Left hindlimb (tissue), 1 donor: ENCODE measurements at places on chromosomes 13 and 19.

DNA sequence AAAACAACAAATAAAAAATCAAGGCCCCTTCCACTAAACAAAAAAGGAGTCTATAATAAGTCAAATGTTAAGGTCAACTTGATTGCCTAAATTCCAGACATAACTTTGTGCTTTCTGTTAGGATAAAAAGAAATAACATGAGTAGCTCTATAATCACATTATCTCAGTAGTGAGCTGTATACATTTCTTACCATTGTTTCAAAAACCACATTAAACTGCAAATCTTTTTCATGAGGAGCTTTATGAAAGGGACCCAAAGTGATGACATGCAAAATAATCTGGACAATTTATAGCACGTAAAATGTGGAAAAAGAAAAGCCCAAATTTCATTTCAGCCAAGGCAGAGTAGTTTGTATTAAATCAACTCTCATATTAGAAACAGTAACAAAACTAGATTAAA is 269.2 kb downstream of the KLF12 start:
- no peak for DNase-seq

GRCh38 chr19:17214508-17215126 is 540 bp upstream of the USE1 start:
- DNase-seq: no peak

DNA sequence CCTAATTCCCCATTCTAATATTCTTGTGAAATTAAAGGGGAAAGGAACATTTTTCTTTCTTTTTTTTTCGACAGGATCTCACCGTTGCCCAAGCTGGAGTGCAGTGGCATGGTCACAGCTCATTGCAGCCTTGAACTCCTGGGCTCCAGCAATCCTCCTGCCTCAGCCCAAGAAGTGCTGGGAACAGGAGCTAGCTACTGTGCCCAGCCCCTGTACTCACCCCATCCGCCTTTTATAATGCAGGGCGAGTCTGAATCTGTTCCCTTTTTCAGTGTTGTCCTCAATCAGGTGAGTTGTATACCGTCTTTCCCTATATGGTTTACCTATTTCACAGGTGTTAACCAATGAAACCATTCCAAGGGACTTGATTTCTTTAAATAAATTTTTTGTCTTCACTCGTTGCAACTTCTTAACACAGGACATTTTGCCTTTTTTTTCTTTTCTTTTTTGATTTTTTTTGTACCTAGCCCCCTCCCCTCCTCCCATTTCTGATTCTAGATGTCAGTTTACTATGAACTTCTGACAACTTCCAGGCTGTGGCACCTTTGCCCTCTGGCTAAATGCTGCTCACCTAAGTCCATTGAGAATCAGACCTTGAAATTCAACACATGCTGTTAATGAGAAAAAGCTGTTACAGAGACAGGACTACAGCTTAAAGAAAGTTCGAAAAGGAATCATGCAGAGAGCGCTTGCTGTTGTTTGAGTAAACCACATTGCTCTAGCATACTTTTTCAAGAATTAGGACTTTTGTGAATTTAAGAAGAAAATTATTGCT is 562.1 kb upstream of the KLF12 start:
- no peak for DNase-seq

- DNase-seq: no peak
These were observed 153.4 kb downstream of the DPF1 start for GRCh38 chr19:38070573-38070972.

GRCh38 chr13:109131698-109132257 is 502.4 kb downstream of the MYO16 start:
- no peak for DNase-seq

DNA sequence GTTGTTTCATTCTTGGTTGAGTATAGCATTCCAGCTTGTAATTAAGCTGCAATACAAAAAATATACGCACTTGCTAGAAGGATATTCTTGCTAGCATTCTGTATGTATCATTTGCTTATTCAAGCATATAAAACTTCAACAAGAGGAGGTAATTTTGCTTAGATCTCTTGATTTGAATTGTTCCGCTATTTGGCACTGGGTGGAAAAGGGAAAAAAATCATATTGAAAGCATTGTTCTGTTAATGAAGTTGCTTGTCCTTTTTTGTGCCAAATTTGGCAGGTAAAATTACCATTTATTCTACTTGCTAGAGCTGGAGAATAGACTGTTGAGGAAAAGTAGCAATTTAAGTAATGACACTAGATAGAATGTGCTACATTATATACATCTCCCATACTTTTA is 190.2 kb downstream of the GGACT start:
- DNase-seq: no peak

GRCh38 chr19:40674291-40674690 is 16.2 kb downstream of the NUMBL start:
- DNase-seq: no peak

DNA sequence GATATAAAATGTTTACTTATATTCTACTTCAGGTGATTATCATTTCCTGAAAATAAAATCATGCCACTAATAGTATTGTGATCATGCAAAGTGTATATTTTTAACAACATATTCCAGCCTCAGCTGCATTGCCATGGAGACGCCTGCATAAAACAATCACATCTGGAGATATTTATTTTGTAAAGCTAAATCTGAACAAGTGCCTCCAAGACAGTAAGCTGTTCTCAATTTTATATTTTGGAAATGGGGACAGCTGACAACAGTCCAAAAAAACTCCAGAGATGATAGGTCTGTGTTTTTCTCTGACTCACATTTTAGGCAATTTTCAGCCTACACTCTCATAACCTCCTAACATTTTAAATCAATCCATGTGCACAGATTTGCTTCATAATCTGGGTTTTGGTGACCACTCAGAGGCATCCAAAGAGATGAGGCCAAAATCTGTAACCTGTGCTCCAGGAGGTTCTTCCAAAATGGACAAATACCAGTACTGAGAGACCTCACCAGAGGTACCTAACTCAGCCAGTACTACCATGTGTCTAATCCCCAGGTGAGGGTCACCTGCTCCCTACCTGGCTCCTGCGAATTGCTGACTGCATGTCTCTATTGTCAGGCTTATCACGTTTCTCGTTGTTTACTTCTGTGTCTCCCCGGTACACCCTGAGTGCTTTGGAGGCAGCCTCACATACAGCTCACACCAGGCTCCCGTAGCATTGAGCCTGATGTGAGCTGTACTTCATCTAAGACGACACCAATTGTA is 62.7 kb downstream of the COL4A1 start:
- DNase-seq: no peak

- no peak for DNase-seq
These were observed 26.0 kb downstream of the NAXD start for GRCh38 chr13:110641055-110642015.

DNA sequence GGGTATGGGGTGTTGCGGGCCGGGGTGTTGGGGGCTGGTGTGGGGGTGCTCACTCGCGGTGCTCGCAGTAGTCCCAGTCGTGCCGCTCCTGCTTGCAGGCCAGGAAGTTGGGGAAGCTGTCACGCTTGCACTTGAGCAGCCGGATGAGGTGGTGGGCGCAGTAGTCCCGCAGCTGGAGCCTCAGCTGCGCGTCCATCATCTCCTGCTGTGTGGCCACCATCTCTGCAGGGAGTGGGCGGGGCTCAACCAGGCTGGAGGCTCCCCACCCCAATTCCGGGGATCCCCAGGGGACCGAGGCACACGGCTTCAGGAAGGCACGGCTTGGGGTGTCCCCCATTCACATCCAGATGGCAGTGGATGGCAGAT is 5.2 kb downstream of the NDUFB7 start:
- DNase-seq: no peak

DNA sequence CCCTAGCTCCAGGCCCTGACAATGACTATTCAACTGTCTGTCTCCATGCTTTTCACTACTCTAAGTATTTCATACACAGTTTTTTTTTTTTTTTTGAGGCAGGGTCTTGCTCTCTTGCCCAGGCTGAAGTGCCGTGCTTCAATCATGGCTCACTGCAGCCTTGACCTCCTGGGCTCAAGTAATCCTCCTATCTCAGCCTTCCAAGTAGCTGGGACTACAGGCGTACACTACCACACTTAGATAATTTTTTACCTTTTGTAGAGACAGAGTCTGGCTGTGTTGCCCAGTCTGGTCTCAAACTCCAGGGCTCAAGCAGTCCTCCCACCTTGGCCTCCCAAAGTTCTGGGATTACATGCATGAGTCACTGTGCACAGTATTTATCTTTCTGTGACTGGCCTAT is 815.4 kb downstream of the DACH1 start:
- no peak for DNase-seq

GRCh38 chr13:85068231-85068630 is 731.0 kb downstream of the SLITRK6 start:
- DNase-seq: no peak

DNA sequence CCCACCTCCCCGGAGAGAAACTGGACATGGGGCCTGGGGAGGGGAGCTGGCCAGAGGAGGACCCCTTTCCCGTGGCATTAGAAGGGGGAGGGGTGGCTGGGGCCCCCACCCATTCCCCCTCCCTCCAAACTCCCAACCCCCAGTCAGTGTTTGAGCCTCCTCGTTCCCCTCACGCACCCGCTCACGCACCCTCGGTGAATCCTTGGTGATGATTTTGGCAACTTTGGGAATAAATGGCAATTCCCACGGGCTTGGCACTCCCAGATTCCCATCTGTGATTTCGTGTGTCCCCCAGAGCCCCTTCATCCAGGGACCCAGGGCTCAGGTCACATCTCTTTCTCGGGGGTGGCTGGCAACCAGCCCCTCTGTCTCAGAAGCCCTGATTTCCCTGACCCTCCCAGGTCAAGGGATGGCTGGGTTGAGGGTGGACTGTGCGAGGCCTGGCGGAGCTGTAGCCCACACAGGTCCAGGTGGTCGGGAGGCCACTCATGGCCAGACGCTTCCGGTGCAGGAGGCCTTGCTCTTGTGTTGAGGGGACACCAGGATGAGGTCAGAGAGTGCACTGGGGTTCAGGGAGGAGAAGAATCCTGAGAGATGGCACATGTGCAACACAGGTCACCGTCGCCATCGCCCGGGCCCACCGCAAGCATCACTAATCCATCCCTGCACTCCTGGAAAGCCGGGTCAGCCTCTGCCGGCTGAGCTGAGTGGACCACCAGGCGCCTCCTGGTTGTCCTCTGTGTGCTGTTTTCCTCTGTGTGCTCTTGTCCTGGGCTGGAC is 20.7 kb downstream of the EPN1 start:
- peak; percentile 30 for DNase-seq

DNA sequence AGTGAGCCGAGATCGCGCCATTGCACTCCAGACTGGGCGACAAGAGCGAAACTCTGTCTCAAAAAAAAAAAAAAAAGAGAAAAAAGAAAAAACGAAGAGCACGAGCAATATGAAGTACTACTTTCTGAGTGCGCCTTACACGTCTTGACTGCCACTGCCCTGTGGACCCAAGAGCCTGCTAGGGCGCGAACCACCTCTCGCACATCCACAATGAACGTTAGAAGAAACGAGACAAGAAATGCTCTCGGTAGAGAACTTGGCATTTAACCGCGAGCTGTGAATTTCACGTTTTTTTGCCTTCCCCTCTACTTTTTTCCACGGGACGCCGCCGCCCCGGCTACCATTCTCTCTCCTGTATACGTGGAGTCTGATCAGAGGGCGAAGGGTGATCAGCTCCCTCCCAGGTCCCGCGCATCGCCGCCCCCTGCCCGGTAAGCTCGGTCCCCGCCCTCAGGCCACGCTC is 454 bp downstream of the TIMM44 start:
- DNase-seq: no peak

- DNase-seq: no peak
These were observed 3.2 kb upstream of the HS6ST3 start for GRCh38 chr13:96086736-96087135.

- no peak for DNase-seq
These were observed 64.7 kb downstream of the ZNF823 start for GRCh38 chr19:11674067-11674492.
